ENCODE measurements at places on chromosomes 3 and 15.

DNA sequence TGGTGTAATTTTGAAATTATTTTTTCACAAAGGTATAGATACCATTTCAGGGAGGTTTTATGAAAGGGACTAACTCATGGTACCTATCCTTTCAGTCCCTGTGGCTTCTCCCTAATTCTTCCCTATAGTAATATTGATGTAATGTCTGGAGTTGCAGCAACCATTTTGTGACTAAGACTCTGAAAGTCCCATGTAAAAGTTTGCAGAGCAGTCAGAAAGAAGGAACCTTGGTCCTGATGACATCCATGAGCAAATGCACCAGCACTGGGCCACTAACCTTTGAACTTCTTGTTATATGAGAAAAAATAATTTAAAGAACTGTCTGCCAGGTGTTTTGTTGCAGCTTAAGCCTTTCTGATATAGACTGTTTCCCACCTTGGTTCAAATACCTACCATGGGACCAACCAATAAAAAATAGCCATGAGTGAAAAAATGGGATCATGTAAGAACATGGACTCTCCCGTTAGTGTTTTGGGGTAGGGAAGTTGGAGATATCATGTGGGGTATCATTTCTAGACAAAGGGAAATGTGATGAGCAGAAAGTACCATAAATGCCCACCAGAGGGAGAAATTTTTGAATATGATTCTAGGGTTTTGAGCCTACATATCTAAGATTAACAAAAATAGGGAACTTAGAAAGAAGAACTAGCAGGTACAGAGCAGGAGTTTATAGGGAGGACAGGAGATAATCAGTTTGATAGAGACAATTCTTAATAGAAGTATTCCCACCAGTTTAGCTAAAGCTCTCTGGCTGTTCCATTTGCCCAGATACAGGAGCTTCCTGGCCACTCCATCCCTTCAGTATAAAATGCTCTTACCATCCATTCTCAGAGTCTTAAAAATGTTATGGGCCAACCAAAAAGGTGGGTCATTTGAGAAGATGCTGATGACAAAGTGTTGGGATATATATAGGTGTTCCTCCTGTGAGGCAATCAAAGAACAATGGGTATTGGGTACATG is 3.4 kb upstream of the CPOX start:
- no peak for DNase-seq

GRCh38 chr3:172608575-172608974 is 85.3 kb upstream of the TNFSF10 start:
- DNase-seq: no peak

GRCh38 chr15:70094690-70095311 is 2.9 kb downstream of the TLE3 start:
- DNase-seq: no peak

GRCh38 chr3:170602556-170602955 is 16.7 kb upstream of the SLC7A14 start:
- DNase-seq: no peak

GRCh38 chr15:85444122-85444745 is 63.8 kb downstream of the AKAP13 start:
- no peak for DNase-seq

GRCh38 chr15:74170071-74170844 is 3.3 kb upstream of the ISLR start:
- no peak for DNase-seq

DNA sequence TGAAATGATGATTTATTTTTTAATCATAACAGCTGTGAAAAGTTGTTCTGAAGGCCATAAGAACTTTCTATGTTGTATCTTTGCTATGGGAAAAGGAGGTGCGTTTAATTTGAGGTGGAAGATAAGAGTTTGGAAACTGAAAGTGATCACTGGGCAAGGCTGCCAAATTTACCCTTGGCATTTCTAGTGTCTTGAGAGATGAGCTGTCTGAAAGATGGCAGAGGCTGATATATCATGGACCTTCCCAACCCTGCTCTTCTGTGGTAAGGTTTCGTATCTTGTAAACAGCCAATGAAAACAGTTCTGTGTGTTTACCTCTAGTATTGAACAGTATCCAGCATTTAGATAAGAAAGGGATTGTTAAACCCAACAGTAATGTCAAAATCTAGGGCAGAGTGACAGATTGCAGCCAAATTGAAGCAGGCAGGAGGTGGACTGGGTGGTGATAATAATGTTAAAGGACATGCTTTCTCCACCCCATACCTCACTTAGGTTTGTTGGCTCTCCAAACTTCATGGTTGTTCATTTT is 15.8 kb upstream of the NFKBIZ start:
- no peak for DNase-seq

DNA sequence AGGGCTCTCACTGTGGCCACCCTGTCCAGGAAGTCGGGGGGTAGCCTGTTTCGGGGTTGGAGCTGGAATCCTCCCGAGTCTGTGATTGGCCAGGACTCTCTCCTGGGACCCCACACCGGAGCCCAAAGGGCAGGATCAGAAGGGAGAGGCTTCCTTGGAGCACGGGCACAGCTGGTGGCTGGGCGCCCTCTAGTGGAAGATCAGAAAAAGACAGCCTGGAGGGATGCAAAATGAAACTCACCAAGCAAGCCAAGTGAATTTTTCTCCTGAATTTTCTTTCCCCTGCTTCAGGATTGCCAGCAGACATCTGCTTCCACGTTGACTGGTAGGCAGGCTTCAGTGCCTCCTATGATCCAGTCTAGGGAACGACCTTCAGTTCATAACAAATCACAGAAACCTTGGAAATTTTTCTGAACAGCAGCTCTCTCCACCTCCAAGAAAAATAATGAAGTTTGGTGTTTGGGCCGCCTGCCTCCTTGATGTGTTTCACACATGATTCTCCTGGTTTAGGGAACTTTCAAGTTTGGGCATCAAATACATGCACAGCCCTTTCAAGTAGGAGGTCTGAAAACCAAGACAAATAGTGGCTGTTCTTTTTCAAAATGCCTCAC is 224.6 kb downstream of the VPS13C start:
- peak; percentile 22 for DNase-seq

DNA sequence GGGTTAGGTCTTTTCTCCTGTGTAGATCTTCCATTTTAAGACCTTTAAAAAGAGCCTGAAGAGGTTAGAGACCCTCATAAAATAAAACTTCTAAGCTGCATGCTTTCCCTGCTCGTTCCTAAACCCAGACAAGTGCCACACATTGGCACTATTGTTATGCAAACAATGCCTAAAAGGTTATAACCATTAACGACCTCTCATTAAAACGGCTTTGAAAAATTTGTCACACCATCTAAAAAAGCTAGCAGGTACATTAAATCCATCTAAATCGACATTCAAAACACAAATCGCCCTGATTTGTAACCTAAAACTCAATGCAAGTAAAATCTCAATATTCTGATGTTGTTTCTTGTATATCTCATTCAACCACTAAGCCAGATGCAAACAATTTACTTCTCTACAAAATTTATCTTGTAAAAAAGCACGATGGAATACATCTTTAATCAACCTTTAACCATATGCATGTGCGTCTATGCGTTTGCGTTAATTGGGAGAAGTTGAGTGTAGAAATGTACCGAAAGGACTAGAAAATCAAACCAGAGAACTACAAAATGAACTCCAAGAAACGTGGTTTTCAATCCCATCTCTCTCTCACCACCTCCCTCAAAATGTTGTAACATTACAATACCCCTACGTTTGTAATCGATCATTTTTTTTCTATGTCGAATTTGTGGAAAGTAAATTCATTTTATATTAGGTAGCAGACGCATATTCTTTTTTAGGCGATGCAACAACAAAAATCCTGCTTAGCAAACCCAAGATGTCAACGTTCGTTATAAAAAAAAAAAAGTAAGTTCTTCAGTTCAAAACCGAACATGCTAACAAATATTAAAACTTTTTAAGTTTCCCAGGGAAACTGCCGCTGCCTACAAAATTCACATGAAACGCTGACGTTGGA is 1.2 kb downstream of the ALDH1A2 start:
- no peak for DNase-seq

- DNase-seq: no peak
Observed at GRCh38 chr15:34724481-34724880, 30.3 kb downstream of the GJD2 start.

DNA sequence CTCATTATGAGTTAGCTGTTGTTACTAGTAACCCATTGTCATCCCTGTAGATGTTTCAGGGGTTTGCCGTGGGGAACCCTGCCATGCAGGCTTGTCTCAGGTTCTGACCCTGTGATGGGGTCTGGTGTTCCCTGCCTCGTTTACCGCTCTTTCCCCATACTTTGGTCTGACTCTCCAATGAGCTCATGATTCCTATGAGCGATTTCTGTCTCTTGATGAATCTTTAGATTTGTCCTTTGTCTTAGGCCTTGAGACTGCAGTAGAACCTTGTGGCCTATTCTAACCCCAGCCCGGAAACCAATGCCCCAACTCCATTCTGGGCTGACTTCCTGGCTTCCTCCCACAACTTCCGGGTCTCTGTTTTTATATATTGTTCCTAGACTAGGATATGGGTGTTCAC is 11.3 kb upstream of the IQGAP1 start:
- no peak for DNase-seq

DNA sequence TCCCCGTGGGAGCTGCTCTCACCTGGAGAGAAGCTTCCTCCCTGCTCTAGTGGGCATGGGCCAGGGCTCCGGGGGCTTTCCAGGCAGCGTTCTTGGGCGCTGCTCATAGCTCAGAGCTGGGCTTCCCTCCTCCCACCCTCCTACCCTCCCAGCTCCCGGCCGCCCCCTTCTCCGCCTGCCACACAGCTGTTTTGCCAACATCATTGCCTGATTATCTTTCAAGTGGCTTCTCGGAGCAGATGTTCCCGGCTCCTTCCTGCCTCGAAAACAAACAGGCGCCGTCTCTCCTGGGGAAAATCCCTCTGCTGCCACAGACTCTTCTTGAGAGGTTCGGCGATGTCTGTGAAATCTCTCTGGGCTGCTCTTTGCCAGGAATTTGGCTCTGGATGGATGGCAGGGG is 195.6 kb downstream of the RPLP1 start:
- DNase-seq: no peak

- DNase-seq: no peak
Observed at GRCh38 chr15:58980351-58980939, 7.0 kb upstream of the RNF111 start.

DNA sequence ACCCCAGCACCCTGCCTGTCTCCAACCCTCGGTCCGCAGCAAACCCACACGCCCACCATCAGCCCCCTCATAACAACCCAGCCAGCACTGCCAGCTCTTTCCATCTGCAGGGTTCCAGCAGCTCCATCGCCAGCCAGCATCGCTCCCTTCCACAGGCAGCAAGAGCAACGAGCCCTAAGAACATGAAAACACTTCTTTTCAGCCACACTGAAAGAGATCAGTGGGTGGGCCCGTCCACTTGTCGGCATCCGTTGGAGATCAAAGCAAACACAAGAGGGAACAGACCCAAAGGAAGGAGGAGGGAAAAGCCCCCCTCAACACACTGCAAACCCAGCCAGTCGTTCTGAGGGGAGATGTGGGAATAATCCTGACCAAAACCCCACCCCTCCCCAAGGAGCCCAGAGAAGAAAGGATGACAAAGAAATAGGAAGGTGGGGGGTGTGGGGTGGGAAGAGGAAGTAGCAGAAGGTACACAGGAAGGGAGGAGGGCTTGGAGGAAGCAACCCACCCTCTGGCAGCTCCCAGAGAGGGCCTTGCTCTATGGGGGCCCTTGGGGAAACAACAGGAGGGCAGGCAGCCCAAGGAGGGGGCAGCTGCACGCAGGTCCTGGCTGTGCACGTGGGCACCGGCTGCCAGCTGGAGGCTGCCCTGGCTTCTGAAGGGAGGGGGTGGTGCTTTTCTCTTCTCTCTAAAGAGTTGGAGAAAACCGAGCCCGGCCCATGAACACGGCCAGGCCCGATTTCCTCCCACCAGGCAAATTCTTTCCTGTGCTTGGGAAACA is 473.6 kb upstream of the PROK2 start:
- DNase-seq: no peak

GRCh38 chr3:15602146-15602536 is 596 bp downstream of the BTD start:
- no peak for DNase-seq

- peak; percentile 80 for DNase-seq
Observed at GRCh38 chr15:88894348-88894818, 961 bp downstream of the HAPLN3 start.

DNA sequence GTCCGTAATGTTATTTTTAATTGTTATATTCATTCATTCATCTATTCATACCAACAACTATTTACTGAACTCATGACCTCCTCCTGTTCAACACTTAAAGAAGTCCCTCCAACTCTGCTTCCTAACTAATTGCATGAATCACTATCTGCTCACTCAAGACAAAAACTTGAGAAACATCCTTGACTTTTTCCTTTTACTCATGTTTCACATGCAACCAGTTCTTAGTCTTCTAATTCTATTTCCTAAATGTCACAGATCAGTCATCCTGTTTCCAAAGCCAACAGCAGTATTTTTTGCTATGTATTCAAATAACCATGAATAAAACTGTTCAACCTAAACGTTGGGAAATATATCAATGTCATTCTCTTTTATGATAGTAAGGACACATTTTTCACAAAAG is 124.6 kb upstream of the GBE1 start:
- DNase-seq: no peak

DNA sequence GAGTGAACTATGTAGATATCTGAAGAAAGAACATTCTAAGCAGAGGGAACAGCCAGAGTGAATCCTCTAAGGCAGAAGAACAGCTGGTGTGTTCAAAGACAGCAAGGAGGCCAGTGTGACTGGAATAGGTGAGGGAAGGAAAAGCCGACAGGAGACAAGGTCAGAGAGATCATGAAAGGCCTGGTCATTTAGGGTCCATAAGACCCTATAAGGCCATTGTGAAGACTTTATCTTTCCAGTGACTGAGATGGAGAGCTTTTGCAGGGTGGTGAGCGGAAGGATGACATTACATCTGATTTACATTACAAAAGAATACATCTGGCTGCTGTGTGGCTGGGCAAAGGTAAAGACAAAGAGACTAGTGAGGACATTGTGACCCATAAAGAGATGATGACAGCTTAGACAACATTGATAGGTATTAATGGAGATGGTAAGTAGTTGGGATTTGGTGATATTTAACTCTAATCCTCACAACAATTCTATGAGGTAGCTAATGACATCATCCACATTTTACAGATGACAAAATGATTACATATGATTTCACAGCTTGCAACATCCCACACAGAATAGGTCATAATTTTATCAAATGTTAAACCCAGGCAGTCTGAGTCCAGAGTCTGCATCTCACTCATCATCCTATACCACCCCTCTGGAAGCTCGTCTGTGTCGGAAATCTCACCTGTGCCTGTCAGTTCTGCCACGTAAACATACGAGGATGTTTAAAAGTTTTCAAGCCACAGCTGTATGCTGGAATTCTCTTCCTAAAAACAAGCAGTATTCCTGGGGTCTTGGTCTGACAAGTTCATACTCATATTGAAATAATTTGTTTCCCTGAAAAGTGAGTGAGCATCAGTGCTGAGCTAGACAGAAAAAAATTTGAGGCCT is 70.2 kb upstream of the PIK3R4 start:
- no peak for DNase-seq

- DNase-seq: no peak
Observed at GRCh38 chr15:100861511-100861991, 18.1 kb upstream of the ALDH1A3 start.

- DNase-seq: no peak
Observed at GRCh38 chr3:101377796-101378195, 57.4 kb upstream of the IMPG2 start.

Data from stimulated activated CD8-positive, alpha-beta memory T cell treated with anti-CD3 and anti-CD28 coated beads, Interleukin-15, amount 100 ng/mL, for 1 hour (primary cell).